CD4-positive, alpha-beta T cell (primary cell): ENCODE measurements at places on chromosomes 13 and 19. TPM values are rescaled to one million over a fixed set of nuclear protein-coding genes. Genes with fewer than 3 reads are reported as not detected.

Gene RNF225
- total RNA-seq = not detected

GRCh38 chr13:30045916-30046704, 195.7 kb upstream of the UBL3 start:
- DNase-seq = no peak

DNA sequence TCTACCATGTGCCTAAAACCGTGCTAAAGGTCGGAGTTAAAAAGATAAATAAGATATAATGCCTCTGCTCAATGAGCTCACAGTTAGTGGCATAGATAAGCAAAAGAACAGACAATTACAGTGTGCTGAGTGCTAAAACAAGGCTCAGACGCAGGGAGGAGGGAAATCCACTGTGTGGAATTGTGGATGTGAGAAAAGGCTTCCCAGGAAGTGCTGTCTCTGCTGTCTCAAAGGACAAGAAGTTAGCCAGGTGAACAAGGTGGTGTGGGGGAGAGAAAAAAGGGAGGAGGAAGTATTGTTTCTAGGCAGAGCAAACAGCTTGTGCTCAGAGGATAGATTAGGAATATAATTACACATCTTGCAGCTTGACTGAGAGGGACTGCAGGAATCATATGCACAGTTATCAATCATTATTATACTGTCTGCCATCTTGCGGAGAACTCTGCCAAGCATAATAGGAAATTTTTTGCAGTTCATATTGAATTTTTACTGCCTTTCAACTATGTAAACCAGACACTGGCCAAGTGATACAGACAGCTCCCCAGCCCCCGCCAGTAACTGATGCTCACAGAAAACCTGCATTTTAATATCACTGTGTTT, 9.3 kb downstream of the C13orf42 start:
- no peak for DNase-seq

DNA sequence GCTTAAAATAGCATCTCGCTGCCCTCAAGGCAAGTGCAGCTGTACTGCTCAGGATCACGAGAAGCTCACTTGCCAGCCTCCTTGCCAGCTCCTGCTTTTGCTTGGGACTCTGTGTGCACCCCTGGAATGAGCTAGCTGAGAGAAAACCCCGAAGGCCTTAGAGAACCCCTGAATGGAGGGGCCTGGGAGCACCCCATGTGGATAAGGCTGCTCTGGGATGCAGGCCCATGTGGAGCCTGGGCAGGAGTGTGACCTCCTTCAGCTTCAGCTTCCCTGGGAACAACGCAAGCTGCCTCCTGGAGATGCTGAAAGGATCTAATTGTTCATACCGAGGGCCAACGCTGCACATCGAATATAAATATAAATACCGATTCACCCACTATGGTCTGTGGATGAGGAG, 109.2 kb downstream of the HSPH1 start:
- no peak for DNase-seq

Gene ZNF419
- 8.3 TPM for total RNA-seq

DNA sequence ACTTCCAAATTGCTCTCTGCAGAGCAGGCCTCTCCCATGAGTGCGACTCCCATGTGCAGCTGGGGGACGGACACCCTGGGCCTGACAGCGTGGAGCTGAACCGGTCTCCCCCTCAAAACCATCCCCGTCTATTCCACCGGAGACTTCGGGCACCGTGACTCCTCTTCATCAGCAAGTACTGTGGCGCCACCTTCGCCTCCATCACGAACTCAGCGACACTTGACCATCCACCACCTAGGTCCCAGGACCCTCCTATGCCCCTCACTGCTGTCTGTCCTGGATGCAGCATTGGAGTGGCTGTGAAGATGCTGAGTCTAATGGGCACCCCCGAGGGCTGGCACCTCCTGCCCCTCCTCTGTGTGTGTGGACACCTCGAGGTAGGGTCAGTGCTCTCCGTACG, 20.6 kb downstream of the CILP2 start:
- no peak for DNase-seq

DNA sequence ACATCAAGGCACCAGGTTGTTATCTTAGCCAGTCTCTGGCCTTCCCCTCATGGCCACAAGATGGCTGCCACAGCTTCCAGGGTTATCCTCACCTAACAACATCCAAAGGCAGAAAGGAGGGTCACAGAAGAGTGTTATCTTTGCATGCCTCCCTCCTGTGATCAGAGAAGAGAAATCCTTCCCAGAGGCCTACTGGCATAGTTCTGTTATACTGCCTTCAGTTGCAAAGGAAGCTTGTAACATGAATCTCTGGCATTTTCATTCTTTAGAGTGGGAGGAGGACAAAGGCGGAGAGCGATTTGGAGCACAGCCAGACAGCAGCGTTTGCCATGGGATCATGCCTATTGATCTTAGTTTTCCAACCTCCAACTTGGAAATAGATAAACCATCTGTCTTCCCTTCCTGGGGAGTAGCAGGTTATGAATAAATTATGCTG, 135.7 kb downstream of the DNAJC15 start:
- no peak for DNase-seq

GRCh38 chr13:30934381-30934780, 1.9 kb downstream of the TEX26 start:
- DNase-seq = no peak

GRCh38 chr13:49409008-49409407, 34.9 kb downstream of the CAB39L start:
- no peak for DNase-seq
